ENCODE measurements at places on chromosomes 4 and X.
A peak's percentile ranks its signal among the peaks of the same experiment; 100 is the strongest.

DNA sequence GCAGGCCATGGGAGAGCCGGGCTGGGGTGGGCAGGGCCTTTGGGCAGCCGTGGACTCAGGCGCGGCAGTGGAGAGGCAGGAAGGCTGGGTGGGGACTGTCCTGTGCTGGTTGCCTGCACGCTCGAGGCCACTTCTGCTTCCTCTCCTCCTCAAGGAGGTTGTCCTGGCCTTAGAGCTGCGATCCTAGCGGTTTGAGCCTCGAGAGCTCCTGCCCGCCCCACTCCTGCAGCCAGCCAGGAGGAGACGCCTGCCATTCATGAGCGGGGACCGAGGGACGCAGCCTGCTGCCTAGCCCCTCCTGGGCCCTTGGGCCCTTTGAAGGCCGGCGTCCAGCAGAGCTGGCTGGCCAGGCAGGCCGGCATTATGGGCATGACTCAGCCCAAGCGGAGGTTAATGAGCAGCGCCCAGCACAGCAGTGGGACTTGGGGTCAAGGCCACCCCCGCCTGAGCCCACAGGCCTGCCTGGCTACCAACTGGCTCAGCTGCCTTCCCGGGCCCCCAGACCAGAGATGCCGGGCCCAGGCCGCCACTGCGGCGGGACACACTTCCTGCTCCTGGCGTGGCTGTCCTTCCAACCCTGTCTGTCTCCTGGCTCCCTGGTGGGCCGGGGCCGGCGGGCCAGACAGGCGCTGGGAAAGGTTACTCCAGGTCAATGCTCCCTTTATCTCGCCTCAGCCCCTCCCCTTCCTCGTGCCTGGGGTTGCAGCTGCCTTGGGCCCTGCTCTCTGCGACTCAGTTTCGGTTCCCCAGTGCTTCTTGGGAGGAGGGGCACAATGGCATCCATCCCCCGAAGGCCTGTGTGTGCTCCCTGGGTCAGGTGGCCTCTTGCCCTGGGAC lies 1.8 kb downstream of the ABCD1 start:
- H3K36me3 ChIP-seq = no peaks in the 10 kb centered on the region
- DNase-seq = peak; percentile 52
- H3K4me1 ChIP-seq = peaks cover 4% of the 10 kb centered on the region
- peak overlapping the region; percentile 91 for H3K27ac ChIP-seq
- H3K4me3 ChIP-seq = peak overlapping the region; percentile 21

- DNase-seq = no peak
- no peak overlapping the region for H3K27ac ChIP-seq
- no peak overlapping the region for H3K4me3 ChIP-seq
- H3K36me3 ChIP-seq = no peaks in the 10 kb centered on the region
These were observed 52.6 kb upstream of the RBPJ start for GRCh38 chr4:26268246-26268645.

- no peaks in the 10 kb centered on the region for H3K4me1 ChIP-seq
- H3K36me3 ChIP-seq = no peaks in the 10 kb centered on the region
- no peak overlapping the region for H3K27ac ChIP-seq
- DNase-seq = no peak
- H3K27me3 ChIP-seq = no peaks in the 10 kb centered on the region
These were observed 146.8 kb downstream of the DCLK2 start for GRCh38 chr4:150224896-150225591.

DNA sequence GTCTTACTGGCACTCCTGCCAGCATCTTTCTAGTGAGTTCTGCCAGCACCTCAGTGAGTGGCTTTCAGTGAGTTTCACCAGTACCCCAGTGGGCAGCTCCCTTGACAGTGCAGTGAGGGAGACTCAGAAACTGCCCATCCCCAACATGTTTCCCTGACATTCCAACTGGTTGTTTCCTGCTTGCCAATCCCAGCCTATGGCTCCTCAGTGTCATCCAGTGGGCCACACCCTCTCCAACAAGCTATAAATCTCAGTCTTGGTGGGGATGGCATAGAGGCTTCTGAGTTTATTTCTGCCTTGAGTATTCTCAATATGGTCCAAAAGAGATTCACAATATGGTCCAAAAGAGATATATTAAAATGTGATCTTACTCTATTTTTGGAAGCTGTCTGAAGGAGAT lies 461.2 kb upstream of the NR3C2 start:
- H3K36me3 ChIP-seq = no peaks in the 10 kb centered on the region
- no peak overlapping the region for H3K27ac ChIP-seq
- no peaks in the 10 kb centered on the region for H3K27me3 ChIP-seq
- no peak overlapping the region for H3K4me3 ChIP-seq
- H3K4me1 ChIP-seq = no peaks in the 10 kb centered on the region

GRCh38 chr4:168725930-168726329 lies 229.1 kb downstream of the PALLD start:
- no peak overlapping the region for H3K4me3 ChIP-seq
- no peak for DNase-seq
- H3K4me1 ChIP-seq = no peaks in the 10 kb centered on the region
- H3K27me3 ChIP-seq = no peaks in the 10 kb centered on the region
- no peaks in the 10 kb centered on the region for H3K36me3 ChIP-seq
- H3K27ac ChIP-seq = peak overlapping the region; percentile 59

DNA sequence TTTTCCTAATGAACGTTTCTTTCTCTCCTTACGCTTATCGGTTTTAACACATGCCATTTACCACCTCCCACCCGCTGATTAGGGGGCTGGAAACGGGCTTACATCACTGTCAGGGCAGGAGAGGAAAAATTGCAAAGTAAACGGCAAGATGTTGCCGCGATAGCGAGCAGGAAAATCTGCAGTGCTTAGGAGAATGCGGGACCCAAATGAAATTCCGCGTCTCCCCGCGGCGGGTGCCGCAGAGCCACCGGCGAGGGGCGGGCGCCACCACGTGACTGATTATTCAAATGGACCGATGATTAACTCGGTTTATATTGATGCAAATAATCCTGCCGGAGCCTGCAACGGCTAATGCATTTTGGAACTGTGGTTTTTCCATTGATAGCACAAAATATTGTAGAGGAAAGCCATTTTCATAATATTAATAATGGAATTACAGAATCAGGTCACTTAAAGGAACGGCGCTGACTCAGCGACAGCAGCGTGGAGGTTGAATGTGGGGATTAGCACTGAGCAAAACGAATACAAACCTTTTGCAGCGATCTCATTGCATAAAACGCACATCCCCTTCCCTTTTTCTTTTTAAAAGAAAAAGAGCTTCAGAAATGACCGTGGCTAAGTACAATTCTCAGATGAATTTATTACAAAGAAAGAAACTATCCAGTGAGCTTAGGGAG lies 224.2 kb downstream of the STIM2 start:
- H3K27me3 ChIP-seq = no peaks in the 10 kb centered on the region
- H3K4me3 ChIP-seq = peak overlapping the region; percentile 18
- no peaks in the 10 kb centered on the region for H3K36me3 ChIP-seq
- no peak overlapping the region for H3K27ac ChIP-seq
- no peak for DNase-seq

DNA sequence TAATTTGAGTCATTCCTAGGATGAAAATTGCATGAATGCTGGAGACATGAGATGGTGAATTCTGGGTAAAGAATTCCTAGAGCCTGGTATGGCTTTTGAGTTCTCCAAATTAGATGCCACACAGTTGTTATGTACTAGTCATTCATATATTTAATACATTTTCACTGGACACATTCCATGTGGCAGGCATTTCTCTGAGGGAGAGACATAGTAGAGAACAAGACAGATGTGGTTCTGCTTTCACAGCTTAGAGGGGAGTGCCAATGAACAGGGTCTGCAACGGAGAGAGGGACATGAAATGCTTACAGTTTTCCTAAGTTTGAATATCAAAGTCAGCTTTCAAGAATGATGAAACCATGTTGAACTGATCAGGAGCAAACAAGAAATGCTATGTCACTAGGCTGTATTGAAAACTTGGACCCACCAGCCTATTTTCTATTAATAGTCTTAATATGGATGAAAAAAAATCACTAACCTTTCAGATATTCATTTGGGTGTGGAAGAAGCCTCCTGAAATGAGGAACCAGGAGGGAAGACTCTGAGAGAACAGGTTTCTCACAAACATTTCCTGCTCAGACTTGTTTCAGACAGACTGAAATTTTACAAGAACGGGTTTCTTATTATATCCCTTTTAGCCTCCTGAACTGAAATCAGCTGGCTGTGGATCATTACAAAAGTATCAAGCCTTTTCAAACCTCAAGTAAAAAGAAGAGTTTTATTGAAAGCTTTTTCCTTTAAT lies 276.0 kb upstream of the TET2 start:
- H3K4me3 ChIP-seq = no peak overlapping the region
- no peak for DNase-seq
- H3K4me1 ChIP-seq = no peaks in the 10 kb centered on the region
- no peaks in the 10 kb centered on the region for H3K36me3 ChIP-seq
